Smooth muscle cell of the coronary artery (primary cell): ENCODE measurements at places on chromosomes 2 and 18. TPM values are rescaled to one million over a fixed set of nuclear protein-coding genes. Genes with fewer than 3 reads are reported as not detected.

STRN gene
- 8.6 and 11.5 TPM in 2 replicates for total RNA-seq

THAP4 gene
- 37.7 and 44.8 TPM in 2 replicates for total RNA-seq

TRIM43 gene
- not detected in 2 replicates for total RNA-seq

SPEG gene
- 9.1 and 9.4 TPM in 2 replicates for total RNA-seq

SLC38A11 gene
- total RNA-seq: not detected in 2 replicates

MAP4K3 gene
- 24.5 and 33.7 TPM in 2 replicates for total RNA-seq

UGT1A10 gene
- total RNA-seq: 0.23 TPM in 1 of 2 replicates, not detected in the other

MYO3B gene
- under 0.01 and 0.47 TPM in 2 replicates for total RNA-seq

HTR2B gene
- total RNA-seq: 14.8 and 35.6 TPM in 2 replicates

TP53I3 gene
- 18.8 and 42.2 TPM in 2 replicates for total RNA-seq

ARHGEF33 gene
- total RNA-seq: 0.15 and 0.59 TPM in 2 replicates

TM4SF20 gene
- 0.23 TPM in 1 of 2 replicates, not detected in the other for total RNA-seq

SPATA3 gene
- not detected in 2 replicates for total RNA-seq

UGT1A8 gene
- total RNA-seq: under 0.01 and 0.08 TPM in 2 replicates

VWA3B gene
- not detected in 2 replicates for total RNA-seq

PDE1A gene
- 6.5 and 26.8 TPM in 2 replicates for total RNA-seq

LYG2 gene
- total RNA-seq: not detected in 2 replicates

COL4A4 gene
- total RNA-seq: 6.8 and 18.7 TPM in 2 replicates

PLB1 gene
- total RNA-seq: 0.23 and 0.30 TPM in 2 replicates

LCLAT1 gene
- 9.0 and 14.5 TPM in 2 replicates for total RNA-seq

NOSTRIN gene
- 0.08 and 0.23 TPM in 2 replicates for total RNA-seq

MSH6 gene
- total RNA-seq: 23.5 and 29.2 TPM in 2 replicates

GCKR gene
- 0.12 and 3.5 TPM in 2 replicates for total RNA-seq

LRRC30 gene
- total RNA-seq: not detected in 2 replicates

AP1S3 gene
- total RNA-seq: 1.6 and 9.6 TPM in 2 replicates

LYG1 gene
- not detected in 2 replicates for total RNA-seq

TMEM247 gene
- not detected in 2 replicates for total RNA-seq

EHD3 gene
- 23.1 and 62.2 TPM in 2 replicates for total RNA-seq

TSPYL6 gene
- under 0.01 TPM in 1 of 2 replicates, not detected in the other for total RNA-seq

LTBP1 gene
- total RNA-seq: 258 and 326 TPM in 2 replicates

MOGAT1 gene
- not detected in 2 replicates for total RNA-seq

TUBB8B gene
- total RNA-seq: not detected in 2 replicates

RTN4 gene
- 113 and 127 TPM in 2 replicates for total RNA-seq

ALPG gene
- total RNA-seq: not detected in 2 replicates

ANKRD30B gene
- 0.15 and 0.23 TPM in 2 replicates for total RNA-seq

CENPA gene
- total RNA-seq: 0.47 and 2.9 TPM in 2 replicates

IGFBP2 gene
- 42.0 and 195 TPM in 2 replicates for total RNA-seq

OTOF gene
- under 0.01 TPM in 1 of 2 replicates, not detected in the other for total RNA-seq

IL36G gene
- not detected in 2 replicates for total RNA-seq

STAT4 gene
- total RNA-seq: 4.1 and 4.4 TPM in 2 replicates

PFN4 gene
- total RNA-seq: 0.60 TPM in 1 of 2 replicates, not detected in the other

SIX2 gene
- 0.38 and 0.47 TPM in 2 replicates for total RNA-seq

ABCG8 gene
- not detected in 2 replicates for total RNA-seq

HSPE1 gene
- 52.5 and 102 TPM in 2 replicates for total RNA-seq

IFIH1 gene
- total RNA-seq: 2.6 and 6.3 TPM in 2 replicates

POTEC gene
- 0.12 TPM in 1 of 2 replicates, not detected in the other for total RNA-seq

XDH gene
- total RNA-seq: 0.12 and 0.15 TPM in 2 replicates
